ENCODE measurements at places on chromosomes 2 and 18.

DNA sequence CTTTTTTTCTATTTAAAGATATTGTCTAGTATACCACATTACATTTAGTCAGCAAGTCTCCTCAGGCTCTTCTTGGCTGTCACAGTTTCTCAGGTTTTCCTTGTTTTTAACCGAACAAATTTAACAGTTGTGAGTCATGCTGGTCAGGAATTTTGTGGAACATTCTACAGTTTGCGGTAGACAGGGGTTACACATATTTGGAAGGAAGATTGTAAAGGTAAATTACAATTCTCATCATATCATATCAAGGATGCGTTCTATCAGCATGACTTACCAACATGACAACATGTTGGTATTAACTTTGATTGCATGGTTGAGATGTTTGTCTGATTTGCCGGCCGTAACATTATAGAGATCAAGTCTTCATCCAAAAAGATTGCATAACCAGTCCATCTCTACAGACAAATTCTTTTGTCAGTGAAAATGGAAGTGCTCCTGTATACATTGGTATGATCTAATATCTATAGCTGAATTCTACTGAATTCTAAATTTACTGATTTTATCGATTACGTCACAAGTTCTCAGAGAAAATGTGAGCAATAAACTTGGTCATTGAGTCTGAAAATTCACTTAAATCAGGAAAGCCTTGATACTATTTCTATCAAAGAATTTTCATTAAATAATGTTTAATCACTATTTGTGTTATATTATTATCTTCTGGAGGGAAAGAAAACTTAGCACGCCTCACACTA lies 664.4 kb upstream of the SLC8A1 start:
- DNase-seq = no peak

GRCh38 chr2:179037807-179038206 lies 12.1 kb downstream of the CCDC141 start:
- DNase-seq = no peak

DNA sequence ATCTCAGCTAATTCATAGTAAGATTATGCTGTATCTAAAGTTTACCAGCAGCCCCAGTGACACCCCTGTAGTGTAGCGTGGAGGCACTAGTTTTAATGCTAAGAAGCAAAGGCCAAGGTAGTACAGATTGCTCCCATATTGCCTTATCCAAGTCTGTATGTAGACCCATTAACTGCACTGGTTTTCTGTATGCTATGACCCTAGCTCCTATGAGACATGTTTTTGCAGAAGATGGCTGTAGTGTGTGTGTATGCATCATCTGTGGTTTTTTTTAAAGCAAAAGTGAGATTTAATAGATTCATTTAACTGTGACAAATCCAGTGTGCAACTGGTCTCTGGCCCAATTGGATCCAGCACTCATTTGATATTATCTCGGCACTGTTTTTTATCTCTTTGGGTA lies 86.5 kb downstream of the HAUS1 start:
- no peak for DNase-seq

- DNase-seq = no peak
These were observed 70.0 kb downstream of the ANKRD44 start for GRCh38 chr2:197240421-197241041.

GRCh38 chr2:158214431-158214830 lies 112.8 kb downstream of the UPP2 start:
- no peak for DNase-seq

DNA sequence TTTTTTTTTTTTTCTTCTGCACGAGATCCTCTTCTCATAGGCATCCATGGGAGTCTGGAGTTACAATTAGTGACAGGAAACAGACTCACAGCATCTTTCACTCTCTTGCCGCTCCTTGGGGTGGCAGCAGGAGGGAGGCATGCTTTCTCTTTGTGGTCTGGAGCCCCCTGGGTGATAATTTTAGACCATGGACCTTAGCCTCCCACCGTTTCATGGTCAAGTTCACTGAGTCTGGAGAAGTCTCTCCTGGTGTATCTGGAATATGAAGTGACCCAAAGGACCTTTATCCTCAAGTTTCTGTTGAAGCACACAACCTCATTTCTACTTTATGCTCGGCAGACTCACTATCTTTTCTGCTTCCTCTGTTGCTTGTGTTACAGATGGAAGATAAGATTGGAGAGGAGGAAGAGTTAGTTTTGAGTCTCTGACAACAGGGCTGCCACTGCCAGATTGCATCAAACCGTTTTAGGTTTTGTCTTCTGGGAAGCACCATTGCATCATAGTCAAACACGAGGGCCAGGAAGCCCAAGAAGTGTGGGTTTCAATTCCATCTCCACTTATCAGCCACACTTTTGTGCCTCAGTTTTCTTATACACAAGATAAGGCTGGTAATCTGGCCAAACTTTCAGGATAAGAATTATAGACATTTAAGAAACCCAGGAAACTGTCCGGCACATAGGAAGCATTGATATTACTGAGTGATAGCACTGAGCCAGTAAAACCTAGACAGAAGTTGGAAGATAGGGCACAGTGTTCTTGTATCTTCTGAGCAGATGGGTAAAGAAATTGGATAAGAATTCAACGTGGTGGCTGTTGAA lies 62.3 kb downstream of the ADCYAP1 start:
- no peak for DNase-seq

DNA sequence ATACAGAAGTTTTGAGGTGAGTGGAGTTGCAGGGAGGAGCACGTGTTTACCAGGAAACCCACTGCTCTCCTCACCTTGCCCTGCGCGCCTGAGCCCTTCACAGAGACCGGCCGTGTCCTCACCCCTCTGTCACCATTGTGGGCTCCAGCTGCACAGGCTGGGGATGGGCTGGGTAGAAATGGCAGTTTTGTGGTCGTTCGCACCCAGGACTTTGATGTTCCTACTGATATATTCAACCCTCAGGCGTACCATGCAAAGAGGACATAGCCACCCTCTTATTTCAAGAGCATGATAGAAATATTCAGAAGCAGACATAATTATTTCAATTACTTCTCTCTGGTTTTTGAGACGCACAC lies 78.2 kb downstream of the GBX2 start:
- DNase-seq = peak; percentile 30

GRCh38 chr18:61551586-61551985 lies 218.4 kb downstream of the CDH20 start:
- DNase-seq = peak; percentile 80

DNA sequence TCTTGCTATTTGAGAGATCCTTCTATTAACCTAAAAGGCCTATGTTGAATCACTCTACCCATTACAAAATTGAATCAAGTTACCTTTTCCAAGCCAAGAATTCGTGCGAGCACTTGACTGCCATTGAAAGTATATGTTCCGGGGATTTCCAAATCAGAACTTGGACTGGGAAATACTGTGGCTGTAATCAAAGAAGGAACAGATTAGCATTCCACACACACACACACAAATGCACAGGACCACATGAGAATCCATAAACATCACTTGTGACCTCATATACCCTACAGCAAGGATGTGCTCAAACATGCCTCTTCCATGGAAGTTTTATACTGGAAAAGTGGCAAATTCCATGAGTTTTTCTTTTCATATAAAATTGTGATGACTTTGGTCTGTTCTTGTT lies 86.0 kb downstream of the ABCA12 start:
- no peak for DNase-seq

DNA sequence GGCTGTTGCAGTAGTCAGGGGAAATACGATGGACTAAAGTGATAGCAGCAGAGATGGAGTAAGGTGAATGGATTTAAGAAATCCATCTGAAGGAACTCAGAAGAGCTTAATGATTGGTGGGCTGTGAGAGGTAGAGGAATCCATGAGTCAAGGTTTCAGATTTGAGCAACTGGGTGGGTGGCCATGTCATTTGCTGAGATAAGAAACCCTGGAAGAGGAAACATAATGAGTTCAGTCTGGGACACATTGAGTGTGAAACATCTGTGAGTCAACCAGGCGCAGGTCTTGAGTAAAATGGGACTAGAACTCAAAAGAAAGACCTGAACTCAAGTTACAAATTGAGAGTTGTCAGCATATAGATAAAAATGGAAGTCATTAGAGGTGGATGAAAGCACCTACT lies 19.7 kb upstream of the ASNSD1 start:
- no peak for DNase-seq

GRCh38 chr2:113136828-113137775 lies 9.7 kb downstream of the IL1RN start:
- no peak for DNase-seq

DNA sequence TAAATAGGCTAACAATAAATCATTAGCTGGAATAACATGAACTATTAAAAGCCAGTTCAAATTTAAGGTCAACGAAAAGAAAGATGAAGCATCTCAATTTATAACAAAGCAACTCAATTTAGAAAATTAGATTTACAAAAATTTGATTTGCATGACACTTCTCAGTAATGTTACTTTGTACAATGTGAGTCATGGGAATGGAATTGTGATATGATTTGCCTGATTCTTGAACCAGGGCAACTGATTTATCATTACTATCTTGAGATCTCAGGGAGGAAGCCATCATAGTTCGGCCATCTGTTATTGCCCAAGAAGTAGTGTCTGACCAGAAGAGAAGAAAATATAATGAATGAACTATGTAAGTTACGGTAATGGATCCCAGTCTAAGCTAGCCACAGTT lies 193.1 kb downstream of the RIT2 start:
- no peak for DNase-seq

DNA sequence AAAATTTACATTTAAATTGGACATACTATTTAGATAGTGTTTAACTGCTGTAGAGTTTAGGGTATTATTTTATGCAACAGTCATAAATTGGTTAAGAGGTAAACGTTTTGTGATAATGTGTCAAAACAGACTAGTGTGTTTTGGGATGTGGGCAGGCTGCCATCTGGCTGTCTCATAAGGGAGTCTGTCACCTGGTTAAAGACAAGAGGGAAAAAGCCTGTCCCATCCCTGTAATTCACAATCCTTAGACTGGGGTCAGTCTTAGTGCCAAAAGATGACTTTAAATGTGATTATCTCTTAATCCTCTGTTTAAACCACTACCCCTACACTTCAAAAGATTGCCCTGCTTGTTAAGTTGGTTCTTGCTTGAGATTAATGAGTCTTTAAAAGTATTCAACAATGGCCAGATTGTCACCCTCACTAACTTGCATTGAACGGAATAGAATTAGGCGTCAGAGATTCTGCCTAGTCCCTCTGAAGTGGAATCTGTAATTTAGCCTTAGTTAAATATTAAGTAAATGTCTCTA lies 59.2 kb downstream of the SGPP2 start:
- no peak for DNase-seq

All from SK-N-MC (cell line).